ENCODE measurements at places on chromosomes 3 and 15.
A peak's percentile ranks its signal among the peaks of the same experiment; 100 is the strongest.

DNA sequence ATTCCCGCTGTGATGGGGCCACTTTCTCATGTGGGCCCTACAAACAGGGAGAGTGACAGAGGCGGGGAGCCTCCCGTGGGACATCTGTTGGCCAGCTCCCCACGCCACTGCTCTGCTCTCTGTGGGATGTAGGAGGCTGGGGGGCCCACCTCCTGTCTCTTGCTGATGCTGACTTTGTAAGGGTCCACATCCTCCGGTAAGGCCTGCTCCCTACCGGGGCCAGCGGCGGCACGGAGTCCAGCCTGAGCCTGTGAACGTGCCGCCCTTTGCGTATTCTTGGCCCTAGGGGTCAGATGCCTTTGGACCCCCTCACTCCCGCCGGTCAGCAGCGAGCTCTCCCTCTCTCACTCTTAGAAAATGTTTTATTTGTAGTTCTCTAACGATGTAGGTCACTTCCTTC, 153.2 kb downstream of the LRRC28 start:
- no peak for DNase-seq

DNA sequence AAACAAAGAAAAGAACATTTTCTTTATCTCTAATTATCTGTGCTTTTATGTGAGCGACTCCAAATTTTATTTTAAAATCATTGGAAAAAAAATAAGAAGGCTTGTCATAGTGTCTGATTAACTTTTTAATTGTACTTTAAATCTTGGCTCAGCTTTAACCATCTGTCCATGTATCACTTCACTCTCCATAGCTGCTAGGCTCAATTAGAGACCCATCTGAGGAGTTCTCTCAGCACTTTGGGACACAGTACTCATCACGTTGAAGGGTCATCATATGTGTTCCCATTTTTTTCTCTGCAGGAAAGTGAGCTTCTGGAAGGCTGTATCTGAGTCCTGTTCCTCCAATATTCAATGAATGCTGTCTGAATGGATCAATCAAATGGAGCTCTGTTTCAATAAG, 908.5 kb upstream of the ROBO1 start:
- DNase-seq, result no peak

- no peak for DNase-seq
Observed at GRCh38 chr15:66144978-66145725, 108.4 kb downstream of the MEGF11 start.

DNA sequence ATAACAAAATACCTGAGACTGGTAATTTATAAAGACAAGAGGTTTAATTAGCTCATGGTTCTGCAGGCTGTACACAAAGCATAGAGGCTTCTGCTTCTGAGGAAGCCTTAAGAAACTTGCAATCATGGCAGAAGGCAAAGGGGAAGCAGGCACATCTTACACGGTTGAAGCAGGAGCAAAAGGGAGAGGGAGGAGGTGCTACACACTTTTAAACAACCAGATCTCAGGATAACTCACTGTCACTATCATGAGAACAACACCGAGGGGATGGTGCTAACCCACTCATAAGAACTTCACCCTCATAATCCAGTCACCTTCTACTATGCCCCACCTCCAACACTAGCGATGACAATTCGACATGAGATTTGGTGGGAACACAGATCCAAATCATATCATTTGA, 54.4 kb downstream of the ATP8B4 start:
- DNase-seq, result no peak

GRCh38 chr15:83955806-83956265, 279.7 kb upstream of the GOLGA6L4 start:
- no peak for DNase-seq

DNA sequence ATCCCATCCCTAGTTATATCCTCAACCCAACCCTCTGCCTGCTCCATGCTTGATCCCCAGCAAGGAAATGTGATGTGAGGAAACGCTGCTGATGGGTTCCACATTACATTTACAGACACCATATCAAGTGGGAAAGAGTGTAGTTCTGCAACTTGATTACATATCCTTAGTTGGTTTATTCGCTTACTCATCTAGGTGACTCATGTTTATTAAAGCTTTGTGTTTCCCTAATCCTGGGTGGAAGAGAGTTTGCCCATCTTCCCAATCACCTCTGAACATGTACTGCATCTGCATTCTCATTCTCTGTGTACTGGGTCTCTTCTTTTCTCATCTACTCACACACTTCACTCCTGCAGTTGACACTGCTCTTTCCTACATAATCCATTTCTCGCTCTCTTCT, 91.7 kb upstream of the PDZRN3 start:
- no peak for DNase-seq

DNA sequence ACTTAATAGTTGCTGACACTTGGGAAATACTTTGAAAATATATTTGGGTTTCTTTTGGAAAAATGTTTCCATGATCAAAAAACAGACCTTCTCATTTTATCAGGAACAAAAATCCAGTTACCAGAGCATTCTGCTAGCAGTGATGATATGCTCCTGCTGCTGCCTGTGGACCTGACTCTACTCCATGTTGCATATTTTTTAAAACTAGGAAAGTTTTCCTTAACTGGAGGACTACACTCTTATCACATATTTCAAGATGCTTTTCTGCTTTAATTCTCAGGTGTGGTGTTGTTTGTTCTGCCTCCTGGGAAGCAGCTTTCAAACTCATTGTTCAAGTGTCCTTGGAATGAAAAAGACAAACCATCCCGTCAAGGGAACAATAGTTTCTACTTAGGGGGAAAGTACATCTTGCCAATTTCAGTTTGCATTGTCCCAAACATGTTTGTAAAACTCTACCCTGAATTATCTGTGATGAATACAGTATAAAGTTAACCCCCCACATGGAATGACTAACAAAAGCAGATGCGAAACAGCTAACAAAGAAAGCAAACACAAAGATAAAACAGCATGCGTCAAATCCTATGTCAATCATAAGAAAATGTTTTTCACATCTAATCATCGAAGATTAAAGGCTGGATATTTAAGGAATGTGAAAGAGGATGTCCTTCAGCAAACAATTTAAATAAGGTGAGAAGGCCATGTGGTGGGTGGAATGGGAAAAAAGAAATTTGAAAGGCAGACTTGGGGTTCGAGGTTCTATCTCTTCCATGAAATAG, 40.1 kb upstream of the PSMD6 start:
- DNase-seq, result no peak

DNA sequence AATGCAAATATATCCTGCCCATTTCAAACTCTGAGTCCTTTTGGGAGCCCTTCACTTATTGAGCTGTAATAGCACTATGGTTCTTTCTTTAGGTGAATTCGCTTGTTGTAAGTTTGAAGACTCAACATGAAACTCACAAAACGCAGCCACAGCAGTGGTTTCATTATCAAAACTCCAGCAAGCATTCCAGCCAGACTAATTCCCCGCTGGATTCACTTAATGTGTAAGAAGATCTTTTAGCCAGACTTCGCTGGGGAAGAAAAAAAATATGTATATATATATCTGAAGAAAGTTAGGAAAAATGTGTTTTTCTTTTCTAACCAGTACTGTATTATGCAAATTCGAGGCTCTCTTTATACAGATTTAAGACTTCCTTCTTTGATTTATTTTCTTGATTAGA, 241.1 kb downstream of the WNT5A start:
- DNase-seq, result no peak

DNA sequence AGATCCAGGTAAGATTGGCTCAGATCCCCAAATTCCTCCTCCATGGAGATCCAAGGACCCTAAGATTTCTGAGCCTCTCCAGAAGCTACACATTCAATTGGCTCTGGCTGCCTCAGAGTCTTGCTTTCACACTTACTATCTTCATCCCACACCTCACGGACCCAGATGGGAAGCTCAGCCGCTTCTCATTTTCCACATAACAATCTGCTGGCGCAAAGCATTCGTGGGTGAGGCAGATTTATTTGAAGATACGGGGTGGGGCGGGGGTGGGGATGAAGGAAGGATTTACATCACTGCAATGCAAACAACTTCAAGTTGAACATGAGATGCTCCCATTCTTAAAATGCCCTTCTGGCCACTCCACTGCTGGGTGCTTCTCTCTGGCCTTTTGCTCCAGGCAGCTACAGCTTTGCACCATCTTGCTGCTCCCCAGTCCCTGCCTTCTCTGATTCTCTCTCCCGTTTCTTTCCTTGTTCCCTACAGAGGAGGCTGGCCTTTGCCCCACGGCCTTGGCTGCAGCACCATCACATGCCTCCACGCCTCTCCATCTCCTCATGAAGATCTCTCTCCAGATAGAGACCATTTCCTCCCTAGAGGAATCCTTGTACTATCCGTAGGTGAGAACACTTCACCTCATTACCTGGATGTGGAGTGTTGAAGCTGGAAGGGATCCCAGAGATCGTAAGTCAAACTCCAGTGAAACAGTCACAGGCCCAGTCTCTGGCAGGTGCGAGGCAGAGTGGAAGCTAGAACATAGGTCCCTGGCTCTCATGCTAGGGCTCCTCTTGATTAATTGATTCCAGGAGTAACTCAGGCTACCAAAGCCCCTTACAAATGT, 175.9 kb downstream of the RPLP1 start:
- no peak for DNase-seq

DNA sequence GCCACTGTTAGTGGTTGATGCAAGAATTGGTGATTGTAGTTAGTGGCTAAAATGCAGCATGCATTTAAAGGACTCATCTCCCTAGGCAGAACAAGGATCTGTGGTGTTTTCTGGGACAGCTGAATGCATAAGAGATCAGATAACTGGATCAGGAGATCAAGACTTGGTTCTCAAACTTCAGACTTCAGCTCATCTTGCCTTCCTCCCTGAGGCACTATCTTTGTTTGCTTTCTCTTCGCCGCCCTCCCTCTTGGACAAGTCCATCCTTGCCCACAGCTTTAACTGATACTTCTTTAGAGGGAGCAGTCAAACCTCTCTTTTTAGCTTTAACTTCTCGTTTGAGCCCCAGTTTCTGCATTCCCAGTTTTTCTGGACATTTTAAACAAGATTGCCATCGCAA, 195.4 kb upstream of the TPRG1 start:
- no peak for DNase-seq

DNA sequence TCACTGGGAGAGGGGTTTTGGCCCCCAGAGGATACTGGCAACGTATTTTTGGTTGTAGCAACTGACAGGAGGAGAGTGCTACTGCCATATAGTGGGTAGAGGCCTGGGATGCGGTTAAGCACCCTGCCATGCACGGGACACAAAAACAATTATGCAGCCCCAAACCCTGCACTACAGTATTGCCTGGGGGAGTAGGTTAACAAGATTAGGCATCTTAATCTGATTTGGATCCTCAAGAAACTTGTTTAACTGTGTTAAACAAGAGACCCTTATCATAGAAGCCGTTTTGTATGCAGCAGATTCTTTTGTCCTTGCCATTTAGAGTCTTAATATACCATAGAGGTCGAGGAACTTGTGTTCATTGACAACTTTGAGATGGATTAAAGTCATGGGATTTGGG, 3.4 kb downstream of the PHLDB2 start:
- DNase-seq, result no peak

DNA sequence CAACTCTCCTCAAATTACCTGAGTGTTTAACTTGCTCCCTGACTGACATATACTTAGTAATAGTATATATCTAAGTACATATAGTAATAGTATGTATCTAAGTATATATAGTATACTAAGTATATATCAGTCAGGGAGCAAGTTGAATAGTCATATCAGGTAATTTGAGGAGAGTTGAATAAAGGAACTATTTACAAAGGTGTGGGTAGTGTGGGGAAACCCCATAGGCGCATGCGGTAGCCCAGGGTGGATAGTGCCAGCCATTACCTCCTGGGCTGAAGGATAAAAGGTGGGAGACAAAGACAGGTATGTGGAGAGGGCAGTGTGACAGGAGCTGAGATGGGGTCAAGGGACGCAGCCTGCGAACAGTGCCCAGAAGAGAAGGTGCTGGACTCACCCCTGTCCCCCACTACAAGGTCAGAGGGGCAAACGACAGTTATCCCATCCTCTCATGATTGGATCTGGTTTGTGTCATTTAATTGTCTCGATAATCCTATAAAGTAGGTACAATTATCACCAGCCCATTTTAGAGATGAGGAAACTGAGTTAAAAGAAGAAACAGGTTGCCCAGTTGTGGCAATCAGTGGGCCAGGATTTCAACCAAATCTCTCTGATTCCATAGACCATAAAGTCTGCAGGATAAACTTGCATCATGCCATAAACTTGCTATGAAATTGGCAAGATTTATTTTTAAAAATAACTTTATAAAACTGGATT, 34.1 kb upstream of the TPM1 start:
- DNase-seq, result no peak

- DNase-seq, result no peak
Observed at GRCh38 chr3:115217678-115218451, 70.8 kb upstream of the ZBTB20 start.

GRCh38 chr15:100537331-100537730, 8.6 kb upstream of the CERS3 start:
- no peak for DNase-seq

GRCh38 chr3:176872771-176873209, 324.5 kb downstream of the TBL1XR1 start:
- peak; percentile 13 for DNase-seq

DNA sequence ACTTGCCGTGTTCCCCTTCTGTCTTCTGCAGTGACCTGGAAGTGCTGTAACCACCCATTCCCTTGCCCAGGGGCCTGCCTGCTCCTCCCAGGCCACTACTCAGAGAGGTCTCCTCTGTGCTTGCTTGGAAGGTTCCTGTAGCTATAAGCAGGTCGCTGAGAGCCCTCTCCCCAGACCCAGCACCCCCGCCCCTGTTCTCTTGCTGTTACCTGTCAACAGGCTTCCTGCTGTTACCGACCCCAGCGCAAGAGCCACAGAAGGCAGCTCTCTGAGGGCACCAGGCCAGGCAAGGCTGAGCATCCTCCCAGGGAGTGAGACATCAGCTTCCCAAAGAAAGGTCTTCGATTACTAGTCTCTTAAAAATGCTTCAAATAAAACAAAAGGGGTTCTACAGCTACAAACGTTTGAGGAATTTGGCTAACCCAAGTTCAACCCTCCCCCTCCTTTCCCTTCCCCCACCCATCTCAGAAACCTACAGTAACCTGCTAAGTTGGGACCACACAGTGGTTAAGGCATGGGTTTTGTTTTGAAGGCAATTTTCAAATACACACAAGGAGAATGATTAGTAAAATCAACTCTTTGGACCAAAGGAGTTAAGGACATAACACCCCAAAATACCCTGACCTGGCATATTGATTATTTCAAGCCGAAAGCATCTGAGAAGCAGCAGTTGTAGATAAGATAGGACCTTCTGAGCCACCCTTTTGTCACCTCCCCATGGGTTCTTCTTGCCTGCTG, 74.9 kb upstream of the MFGE8 start:
- no peak for DNase-seq

DNA sequence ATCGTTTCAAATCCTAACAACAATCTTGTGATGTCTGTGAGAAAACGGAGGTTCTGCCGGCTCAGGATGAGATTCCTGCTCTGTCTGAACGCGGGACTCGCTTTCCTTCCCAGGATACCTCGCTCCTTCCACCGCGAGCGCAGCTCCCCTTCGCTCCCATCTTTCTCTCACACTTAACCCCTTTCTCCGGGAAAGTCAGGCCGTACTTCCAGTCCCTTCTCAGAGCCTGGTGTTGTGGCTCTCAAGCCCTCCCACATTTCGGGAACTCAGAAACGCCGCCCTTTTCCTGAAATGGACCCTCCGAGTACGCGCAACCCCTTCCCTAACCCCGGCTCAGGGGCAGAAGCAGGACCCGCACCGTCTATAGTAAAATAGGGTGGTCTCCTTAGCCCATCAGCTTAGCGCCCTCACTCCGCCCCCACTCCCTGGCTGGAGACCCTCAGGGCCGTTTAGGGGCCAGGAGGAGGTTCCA, 378 bp upstream of the FEM1B start:
- no peak for DNase-seq

GRCh38 chr15:49507261-49507660, 84.2 kb downstream of the FGF7 start:
- DNase-seq, result no peak

GRCh38 chr3:106048946-106049481, 180.2 kb upstream of the CBLB start:
- DNase-seq, result no peak

- no peak for DNase-seq
Observed at GRCh38 chr15:31046759-31047359, 54.7 kb downstream of the TRPM1 start.
